Stimulated activated CD4-positive, alpha-beta T cell treated with anti-CD3 and anti-CD28 coated beads, Interleukin-15, amount 100 ng/mL, for 48 hours (primary cell): ENCODE measurements at places on chromosomes 7 and 10.

GRCh38 chr7:85685901-85686300 lies 499.0 kb upstream of the SEMA3D start:
- DNase-seq: no peak

GRCh38 chr10:124088915-124089314 lies 4.5 kb downstream of the CHST15 start:
- DNase-seq: no peak

DNA sequence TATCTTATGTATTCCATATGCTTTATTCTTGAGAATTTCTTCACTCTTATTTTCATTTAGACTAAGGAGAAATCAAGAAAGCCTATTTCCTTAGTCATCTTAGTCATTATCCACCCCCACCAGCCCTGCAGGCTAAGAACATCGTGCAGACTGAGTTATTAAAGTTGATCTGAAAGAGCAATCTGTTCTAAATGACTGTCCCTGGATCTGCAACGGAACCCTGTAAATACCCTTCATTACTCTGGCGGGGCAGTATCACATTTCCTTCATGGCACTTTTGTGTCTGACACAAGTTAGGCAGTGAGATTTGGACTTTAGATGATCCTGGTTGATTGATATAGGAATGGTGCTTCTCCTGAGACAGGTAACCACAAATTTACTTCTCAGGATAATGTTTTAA lies 3.5 kb upstream of the MYPN start:
- no peak for DNase-seq

DNA sequence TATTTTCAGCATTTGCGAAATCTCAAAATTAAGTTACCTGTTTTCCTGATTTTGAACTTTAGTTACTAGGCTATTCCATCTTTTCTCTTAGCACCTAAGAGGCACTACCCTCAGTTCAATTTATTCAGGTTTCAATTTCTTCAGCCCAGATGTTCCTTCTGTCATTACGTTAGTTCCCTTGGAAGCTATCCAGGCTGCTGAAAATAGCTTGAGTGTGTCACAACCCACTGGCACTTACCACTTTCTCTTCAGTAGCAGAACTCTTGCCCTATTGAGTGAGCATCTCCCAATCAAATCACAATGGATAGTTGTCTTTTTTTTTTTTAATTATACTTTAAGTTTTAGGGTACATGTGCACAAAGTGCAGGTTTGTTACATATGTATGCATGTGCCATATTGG lies 332.7 kb upstream of the LRGUK start:
- no peak for DNase-seq
